NCI-H774 (cell line): ENCODE measurements at places on chromosomes 5 and 9.

GRCh38 chr5:103667068-103667467 lies 104.5 kb upstream of the NUDT12 start:
- no peak for DNase-seq

GRCh38 chr9:93084471-93084881 lies 11.5 kb upstream of the CARD19 start:
- no peak for DNase-seq

DNA sequence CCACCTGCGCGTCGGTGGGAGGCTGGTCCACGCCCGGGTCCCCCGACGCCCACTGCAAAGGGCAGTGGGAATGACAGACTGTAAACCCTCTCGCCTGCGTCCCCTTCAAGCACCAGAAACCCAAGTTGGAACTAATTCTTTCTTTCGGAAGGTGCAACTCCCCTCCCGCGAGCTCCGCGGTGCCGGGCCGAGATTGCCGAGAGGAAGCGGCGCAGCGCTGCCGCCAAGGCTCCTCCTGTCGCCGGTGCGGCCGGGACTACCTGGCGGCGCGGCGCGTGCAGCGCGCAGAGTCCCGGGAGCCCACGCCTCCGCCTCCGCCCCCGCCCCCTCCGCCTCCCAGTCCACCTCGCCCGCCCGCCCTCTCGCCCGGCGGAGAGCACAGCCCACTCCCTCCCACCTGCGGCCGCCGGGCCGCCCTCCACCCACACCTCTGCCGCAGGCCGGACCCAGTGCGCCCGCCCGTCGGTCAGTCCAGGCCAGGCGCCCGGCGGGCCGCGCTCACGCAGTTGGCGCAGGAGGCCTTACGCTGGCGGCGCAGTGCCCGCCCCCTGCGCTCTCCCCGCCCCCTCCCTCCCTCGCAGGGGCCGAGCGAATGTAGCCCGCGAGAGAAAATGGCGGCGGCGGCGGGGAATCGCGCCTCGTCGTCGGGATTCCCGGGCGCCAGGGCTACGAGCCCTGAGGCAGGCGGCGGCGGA lies at the start of gene MAP3K1:
Gene MAP3K1 (plus strand): TSS at position 587 of the 695 bp plus-strand sequence. CDS start 25 bp downstream, at position 612.
- peak; percentile 83 for DNase-seq

GRCh38 chr9:18834740-18835361 lies 198.2 kb downstream of the SAXO1 start:
- no peak for DNase-seq

- no peak for DNase-seq
Measured at GRCh38 chr9:36389590-36389989, 10.5 kb downstream of the RNF38 start.
